ENCODE measurements at places on chromosomes 16 and 17.

DNA sequence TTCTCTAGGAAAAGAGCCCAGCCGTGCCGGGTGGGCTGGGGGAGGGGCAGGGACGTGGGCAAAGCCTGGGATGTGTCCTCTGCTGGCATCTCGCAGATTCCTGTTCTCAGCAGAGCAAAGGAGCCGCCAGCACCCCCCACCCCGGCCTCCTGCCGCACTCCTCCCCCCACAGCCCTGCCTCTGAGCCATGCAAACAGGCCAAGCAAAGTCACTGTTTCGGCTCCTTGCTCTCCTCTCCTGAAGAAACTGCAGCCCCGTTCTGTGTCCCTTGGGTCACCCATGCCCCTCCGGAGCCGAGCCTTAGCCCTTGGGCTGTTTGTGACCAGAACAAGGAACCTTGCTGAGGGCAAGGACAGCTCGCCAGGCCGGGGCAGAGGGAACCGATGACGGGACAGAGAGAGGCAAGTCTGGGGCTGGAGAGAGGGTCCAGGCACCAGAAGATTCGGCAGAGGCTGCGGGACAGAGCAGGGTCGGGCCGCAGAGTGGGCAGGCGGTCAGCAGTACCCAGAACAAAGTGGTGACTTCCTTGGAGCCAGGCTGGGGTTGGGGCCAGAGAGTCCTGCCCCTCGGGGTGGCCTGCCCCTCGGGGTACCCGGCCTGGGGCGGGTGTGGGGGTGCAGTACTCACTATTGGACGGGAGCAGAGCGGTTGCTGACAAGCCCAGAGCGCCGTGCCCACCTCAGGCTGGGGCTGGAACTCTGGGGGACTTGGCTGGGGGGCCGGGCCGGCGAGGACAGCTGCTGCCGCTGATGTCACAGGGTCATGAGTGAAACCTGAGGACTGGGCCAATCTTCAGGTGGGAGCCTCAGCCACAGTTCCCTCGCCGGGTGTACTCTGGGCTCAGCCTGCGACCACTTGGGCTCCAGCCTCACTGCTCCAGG is 9.2 kb upstream of the PRR29 start:
- DNase-seq = no peak

GRCh38 chr17:15290605-15291004 is 25.5 kb upstream of the PMP22 start:
- DNase-seq = no peak

DNA sequence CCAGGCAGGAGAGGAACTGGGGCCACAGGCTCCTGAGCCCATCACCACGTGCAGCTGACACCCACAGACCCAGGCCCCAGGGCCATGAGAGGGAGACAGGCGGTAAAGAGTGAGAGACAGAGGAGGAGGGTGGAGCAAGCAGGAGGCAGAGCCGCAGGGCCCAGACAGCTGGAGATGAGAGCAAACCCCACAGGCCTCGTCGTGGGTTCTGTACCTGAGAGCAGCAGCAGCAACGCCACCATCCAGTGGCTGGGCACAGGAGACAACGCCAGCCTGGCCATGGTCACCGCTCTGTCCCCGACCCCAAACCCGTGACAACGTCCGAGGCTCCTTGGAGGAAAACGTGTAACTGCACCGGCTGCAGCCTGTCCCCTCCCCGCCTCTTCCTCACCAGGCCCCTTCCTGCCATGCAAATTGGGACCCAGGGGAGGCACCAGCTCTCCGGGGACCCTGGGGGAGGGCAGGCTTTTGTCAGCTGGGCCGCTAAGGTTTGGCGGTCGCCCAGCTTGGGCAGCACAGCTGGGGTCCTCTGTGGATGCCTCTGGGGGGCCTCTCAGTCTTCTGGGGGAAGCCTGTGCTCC is at the start of gene CD79B:
Gene CD79B (minus strand): TSS at position 351 of the 581 bp plus-strand sequence. CDS start 70 bp downstream, at position 281.
- peak; percentile 74 for DNase-seq

GRCh38 chr17:35160354-35161201 is 13.0 kb downstream of the UNC45B start:
- peak; percentile 59 for DNase-seq

- peak; percentile 41 for DNase-seq
Measured at GRCh38 chr17:17175917-17176316, 30.2 kb downstream of the PLD6 start.

GRCh38 chr16:85728879-85729278 is 22.0 kb downstream of the C16orf74 start:
- no peak for DNase-seq

DNA sequence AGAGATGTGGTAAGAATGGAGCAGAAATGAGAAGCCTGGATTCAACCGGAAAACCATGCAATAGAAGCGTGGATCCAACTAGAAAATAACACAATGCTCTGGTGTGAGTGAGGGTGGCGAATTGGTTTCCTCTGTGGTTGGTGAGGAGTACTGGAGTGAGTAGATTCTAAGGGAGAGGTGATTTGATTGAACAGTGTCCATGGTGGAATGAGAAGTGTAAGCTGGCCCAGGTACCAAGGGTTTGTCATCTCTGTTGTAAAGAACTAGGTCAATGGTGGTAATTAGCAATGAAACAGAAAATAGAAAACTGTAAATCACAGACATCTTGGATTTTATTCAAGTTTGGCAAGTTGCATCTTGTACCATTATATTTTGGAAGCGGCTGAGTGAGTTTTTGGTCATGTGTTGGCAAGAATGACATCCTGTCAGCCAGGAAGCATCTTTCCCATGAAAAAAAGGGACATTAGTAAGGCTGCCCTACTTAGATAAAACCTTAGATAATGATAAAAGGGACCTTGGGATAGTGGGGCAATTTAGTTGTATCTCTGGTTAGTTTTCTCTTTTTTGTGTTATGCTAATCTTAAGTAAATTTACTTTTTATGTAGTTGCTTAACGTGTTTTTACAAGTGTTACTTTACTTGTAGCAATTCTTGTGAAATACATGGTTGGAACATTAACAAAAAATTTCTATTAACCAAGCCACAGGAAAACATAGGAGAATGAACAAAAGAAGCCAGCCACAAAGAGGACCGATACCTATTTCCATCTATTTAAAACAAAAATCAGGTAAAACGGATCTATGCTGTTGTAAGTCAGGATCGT is 20.9 kb downstream of the HSD17B2 start:
- DNase-seq = no peak

DNA sequence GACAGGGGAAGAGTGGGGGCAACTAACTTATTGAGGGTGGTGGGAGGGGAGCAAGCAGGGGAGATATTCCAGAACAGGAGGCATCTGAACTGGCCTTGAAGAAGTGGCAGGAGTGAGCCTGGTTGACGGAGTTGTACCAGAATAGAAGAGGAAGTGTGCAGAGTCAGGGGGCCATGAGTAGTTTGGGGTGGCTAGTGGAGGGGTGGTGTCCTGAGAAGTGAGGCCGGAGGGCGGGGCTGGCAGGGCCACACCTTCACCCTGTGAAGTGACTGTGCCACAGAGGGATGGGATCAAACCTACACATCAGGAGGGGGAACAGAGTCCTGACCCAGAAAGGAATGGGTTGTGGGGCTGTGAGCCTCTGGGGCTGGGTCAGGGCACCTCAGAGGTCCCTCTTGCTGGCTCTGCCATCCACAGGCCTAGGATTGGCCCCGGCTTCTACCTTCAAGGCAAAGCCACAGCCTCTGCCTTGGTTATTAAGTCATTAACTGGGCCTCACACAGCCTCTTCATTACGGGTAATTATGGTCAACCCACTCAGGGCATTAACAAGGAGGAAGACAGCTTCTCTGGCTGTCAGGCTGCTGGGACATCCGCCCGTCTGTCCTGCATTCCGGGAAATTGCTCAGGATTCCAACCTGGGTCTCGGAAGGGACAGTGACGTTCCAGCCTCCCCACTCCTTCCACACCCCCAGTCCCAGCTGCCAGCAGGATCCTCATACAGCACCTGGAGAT is 12.7 kb downstream of the SPNS2 start:
- DNase-seq = no peak

DNA sequence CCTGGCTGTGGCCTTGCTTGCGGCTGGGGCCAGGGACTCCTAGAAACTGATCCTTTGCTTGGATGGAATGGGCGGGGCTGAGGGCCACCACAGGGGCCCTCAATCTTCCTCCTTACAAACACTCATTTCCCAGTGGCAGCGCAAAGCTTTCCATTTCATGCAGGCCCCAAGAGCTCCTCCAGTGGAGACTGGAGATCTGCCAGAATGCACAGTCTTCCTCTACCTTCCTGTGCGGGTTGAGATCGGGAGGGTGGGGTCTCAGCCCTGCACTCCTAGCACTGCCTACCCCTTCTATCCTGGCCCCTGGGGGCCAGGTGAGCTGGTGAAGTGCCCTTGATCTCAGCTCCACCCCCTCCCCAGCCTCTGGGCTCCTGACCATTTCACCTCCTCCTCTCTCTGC is 1.7 kb downstream of the NRN1L start:
- DNase-seq = no peak

GRCh38 chr17:66555605-66556004 is 253.2 kb downstream of the PRKCA start:
- no peak for DNase-seq

DNA sequence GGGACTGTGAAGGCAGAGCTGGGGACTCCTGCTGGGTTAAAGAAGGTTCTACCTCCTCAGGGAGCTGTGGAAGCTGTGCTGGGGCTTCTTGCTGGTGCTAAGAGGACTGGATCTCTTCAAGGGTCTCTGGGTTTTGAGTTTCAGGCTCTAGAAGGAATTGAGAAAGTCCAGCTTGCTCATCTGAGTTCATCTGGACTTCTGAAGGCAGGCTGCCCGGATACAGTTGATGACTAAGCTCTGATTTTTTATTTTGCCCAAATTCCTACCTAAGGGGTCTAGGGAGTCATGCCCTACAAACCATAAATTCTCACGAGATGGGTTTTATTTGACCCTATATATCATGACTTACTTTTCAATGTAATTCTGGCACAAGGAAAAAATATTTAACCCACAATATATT is 46.8 kb upstream of the TMEM97 start:
- DNase-seq = no peak

- no peak for DNase-seq
Measured at GRCh38 chr16:81649561-81650184, 129.4 kb upstream of the PLCG2 start.

- DNase-seq = no peak
Measured at GRCh38 chr17:28018439-28019070, 23.9 kb upstream of the NLK start.

DNA sequence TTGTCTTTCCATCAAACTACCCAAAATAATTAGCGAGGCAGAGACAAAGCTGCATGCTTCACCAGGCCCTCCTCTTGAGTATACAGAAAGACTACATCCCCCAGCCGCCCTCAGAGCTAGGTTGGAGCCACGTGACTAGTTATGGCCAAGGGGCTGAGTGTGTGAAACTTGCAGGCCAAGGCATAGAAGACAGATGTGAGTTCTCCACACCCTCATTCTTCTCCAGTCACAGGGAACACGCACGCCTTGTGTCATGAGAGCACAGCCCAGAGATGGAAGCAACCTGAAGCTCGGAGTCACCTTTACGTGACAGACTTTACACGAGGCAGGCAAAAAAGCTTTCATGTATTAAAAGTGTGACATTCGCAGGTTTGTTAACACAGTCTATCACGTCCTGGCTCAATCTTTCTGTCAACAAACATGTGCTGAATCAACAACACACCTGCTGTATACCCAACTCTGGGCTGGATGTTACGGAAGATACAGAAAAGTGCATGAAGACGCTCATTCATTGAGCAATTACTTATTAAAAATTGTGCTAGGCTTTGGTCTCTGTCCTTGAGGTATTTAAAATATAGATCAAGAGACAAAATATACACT is 38.3 kb downstream of the STX8 start:
- no peak for DNase-seq

DNA sequence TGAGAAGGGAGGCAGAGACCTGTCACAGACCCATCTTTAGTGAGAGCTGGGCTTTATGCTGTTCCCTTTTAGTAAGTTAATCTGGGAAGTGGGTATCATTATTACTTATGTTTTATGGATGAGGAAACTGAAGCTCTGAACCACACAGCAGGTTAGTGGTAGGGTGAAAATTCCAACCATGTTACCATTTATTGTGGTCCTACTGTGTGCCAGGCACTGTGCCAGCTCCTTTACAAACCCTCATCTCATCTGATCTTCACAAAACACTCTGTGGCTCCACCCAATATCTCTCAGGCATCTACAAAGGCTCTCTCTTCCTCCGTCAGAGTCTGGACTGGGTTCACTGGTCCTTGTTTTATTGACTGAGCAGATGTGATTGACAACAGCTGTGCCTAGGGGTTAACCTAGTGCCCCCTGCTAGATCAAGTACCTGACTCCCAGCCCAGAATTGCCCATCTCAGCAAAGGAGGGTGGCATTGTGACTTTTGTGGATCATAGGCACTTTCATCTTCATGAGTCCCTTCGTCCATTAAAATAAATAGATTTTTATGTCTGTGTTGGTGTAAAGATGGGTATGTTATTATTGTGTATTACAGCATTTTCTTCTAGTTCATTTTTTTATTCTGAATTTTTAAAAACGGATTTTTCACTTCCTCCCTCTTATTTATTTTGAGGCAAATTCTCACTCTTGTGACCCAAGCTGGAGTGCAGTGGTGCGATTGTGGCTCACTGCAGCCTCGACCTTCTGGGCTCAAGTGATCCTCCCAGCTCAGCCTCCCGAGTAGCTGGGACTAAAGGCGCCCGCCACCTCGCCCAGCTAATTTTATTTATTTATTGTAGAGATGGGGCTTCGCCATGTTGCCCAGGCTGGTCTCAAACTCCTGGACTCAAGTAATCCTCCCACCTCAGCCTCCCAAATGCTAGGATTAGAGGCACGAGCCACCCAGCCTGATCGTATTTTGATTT is 3.1 kb downstream of the TGFB1I1 start:
- DNase-seq = no peak

- no peak for DNase-seq
Measured at GRCh38 chr17:81734405-81735263, 22.6 kb downstream of the SLC25A10 start.

DNA sequence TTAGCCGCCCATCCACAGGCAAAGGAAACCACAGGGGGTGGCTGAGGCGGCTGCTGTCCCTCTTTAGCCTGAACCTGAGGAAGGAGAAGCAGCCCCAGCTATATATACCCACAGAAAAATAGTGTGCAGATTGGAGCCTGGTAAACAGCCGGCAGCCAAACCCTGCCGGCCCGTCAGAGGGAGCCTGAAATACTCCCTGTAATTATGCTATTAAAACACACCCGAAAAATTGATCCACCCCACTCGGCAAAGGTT is 6.8 kb downstream of the PIEZO1 start:
- DNase-seq = no peak

DNA sequence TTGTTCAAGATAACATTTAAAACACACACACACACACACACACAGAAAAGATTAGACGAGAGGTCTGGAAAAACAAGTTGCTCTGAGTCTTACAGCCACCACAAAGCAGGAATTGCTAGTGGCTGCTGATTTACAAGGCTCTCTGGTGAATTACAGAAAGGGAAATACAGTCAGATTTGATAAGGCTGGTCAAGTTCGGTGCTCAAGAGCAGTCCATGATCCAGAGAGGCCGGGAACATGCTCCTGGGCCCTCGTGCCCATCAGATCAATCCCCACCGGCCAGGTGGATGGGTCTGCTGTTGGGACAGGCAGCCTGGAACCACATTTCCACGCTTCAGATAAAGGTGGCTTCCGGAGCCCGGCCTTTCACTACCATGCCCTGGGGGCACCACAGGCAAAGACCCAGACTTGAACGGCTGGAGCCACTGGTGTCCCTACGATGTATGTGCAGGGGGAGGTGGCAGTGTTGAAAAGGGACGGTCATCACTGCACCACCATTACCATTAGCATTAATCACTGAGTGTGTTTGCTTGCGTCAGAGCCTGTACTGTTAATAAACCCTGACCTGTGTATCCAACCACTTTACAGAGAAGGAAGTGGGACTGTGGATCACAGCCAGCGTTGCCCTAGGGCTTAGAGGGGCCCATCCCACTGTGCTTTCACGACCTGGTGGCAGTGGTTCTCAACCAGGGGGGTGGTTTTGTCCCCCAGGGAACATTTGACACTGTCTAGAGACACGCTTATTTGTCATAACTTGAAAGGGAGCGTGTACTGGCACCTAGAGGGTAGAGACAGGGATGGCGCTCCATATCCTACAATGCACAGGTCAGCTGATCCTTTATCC is 95.1 kb downstream of the XYLT1 start:
- DNase-seq = no peak

Measured in activated CD4-positive, alpha-beta memory T cell treated with anti-CD3 and anti-CD28 coated beads for 36 hours (primary cell).